ENCODE measurements at places on chromosomes 6 and 20. TPM values are rescaled to one million over a fixed set of nuclear protein-coding genes. Genes with fewer than 3 reads are reported as not detected.

MATN4 gene
- total RNA-seq: 0.17 TPM

CYP39A1 gene
- 6.9 TPM for total RNA-seq

FBXO30 gene
- total RNA-seq: 13.4 TPM

OPRL1 gene
- total RNA-seq: 1.3 TPM

THBD gene
- 19.5 TPM for total RNA-seq

RPP40 gene
- total RNA-seq: 2.6 TPM

EPPIN gene
- total RNA-seq: not detected

B3GALT4 gene
- 10.1 TPM for total RNA-seq

SLC17A5 gene
- 6.1 TPM for total RNA-seq

HLA-DRB1 gene
- 86.4 TPM for total RNA-seq
